ENCODE measurements at places on chromosomes 3 and 15.

DNA sequence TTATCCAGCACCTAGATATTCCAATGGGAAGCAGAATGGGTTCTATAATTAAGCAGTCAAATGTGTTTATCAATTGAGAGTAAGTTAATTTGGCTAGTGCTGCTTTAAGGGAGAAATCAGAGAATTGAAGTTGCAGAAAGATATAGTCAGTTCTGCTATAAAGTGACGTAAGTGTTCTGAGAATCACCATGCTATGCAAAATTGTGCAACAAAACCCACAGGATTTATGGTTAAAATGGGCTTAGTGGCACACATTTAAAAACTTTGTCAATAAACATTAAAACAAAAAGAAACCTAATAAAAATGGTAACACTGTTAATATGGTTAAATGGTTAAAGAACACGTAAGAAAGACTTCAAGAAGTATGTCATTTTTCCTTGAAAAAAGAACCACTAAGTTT lies 74.5 kb downstream of the TMEM108 start:
- DNase-seq: no peak

GRCh38 chr3:126226374-126226773 lies 46.0 kb upstream of the ALDH1L1 start:
- DNase-seq: no peak

- DNase-seq: no peak
These were observed 376.9 kb downstream of the CNTN6 start for GRCh38 chr3:1469687-1470086.

- no peak for DNase-seq
These were observed 30.0 kb upstream of the TSEN2 start for GRCh38 chr3:12454076-12454815.

- DNase-seq: no peak
These were observed at the start of gene CAPN3 for GRCh38 chr15:42359249-42359648. TSS of gene CAPN3 (plus strand) at chr15:42359501. CDS start at chr15:42359806, 305 bp downstream.

DNA sequence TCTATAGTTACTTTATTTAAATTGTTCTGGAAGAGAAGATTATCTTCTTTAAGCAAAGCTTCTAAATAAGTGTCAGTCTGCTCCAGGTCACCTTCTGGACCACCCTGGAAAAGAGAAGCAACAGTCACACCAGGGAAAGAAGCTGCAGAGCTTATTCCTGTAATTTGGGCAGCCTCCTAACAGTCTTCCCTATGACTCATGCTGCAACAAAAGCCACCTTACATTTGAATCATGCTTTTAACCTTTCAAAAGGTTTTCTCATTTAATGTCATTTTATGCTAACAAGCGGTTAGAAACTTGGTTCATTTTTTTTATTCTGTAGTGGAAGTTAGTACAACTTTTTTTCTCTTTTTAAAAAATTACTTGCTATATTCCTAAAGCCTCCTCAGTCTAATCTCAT lies 5.3 kb upstream of the GUCA1C start:
- no peak for DNase-seq

GRCh38 chr3:115784739-115785536 lies 161.6 kb downstream of the GAP43 start:
- peak; percentile 12 for DNase-seq

All from SHP77 (cell line).